ENCODE measurements at places on chromosomes 16 and 17.
A peak's percentile ranks its signal among the peaks of the same experiment; 100 is the strongest.

GRCh38 chr17:1119924-1120323 is 59.9 kb downstream of the ABR start:
- DNase-seq, result no peak

DNA sequence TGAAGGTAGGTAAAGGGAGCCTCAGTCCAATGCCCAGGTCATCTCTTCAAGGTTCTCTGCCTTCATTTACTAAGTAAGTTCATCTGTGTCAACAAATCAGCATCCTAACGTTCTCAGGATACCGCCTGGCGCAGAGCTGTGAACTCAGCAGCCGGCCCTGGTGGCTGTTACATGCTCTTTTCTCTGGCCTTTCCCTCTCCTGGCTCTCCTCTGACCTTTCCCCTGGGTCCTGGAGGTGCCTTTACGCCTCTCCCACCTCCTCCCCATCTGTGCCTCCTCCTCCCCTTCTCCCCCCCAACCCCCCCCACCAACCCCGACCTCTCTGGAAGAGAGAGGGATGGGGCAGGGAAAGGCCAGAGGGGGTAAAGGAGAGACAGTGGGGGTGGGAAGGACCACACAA is 19.5 kb downstream of the COTL1 start:
- no peak for DNase-seq

- DNase-seq, result no peak
Observed at GRCh38 chr17:64123114-64123513, 6.8 kb downstream of the ERN1 start.

DNA sequence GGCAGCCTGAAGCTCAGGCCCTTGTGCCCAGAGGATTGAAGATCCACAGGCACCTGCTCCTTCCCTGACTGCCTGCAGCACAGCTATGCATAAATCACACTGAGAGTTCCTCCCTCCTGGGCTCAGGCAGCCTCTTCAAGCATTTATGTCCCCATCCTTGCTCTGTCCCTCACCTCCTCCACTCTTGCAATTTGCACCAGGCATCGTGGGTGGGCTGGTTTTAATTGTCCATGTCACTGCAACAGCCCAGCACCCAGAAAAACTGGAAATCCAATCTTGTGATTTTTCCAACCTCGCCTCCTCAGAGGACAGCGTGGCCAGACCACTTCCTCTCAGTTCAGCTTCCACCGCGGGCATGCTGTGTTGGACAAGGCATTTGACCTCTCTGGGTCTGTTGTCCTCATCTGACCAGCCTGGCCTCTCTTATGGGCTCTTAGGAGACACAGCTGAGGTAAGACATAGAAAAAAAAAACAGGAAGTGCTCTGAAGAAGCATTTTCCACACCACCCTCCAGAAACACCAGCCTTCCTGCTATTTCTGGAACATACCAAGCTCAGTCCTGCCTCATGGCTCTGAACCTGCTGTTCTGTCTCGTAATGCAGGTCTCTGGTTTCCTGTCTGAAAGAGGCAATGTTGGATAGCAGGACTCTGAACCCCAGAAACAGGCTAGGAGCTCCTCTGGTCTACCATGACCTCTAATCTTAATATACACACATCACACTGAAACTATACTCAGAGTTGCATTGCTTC is 8.3 kb downstream of the TMEM114 start:
- DNase-seq, result no peak

- DNase-seq, result no peak
Observed at GRCh38 chr16:14485121-14485551, 144.9 kb downstream of the PARN start.

DNA sequence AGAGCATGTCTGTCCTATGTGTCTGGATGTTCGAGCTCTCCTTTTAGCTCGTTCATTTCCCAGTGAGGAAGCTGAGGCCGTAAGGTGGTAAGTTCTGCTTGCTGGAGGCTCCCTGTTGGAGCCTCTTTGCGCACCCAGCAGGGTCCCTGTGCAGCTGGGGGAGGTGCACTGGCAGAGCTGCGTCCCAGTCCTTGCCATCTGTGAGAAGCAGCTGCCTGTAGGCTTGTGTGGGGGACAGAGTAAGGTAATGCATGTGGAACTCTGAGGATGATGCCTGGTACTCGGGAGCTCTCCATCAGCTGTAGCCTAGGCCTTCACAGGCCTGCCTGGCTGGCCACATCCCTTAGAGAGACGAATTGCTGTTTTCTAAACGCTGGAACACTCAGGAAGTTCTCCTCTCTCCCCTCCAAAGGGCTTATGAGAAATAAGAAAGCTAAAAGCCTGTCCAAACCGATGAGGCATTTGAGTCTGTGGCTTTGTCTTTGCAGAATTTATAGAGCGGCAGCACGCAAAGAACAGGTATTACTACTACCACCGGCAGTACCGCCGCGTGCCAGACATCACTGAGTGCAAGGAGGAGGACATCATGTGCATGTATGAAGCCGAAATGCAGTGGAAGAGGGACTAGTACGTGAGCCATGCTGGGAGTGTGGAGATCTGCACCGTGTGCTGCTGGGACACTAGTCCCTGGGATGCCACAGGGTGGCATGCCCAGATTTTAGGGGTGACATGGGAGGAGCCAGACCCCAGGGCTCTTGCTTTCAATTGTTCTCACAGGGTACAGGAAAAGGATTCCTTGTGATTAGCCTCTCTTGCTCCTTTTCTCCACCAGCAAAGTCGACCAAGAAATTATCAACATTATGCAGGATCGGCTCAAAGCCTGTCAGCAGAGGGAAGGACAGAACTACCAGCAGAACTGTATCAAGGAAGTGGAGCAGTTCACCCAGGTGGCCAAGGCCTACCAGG is 1.6 kb downstream of the NDUFB10 start:
- DNase-seq, result no peak

DNA sequence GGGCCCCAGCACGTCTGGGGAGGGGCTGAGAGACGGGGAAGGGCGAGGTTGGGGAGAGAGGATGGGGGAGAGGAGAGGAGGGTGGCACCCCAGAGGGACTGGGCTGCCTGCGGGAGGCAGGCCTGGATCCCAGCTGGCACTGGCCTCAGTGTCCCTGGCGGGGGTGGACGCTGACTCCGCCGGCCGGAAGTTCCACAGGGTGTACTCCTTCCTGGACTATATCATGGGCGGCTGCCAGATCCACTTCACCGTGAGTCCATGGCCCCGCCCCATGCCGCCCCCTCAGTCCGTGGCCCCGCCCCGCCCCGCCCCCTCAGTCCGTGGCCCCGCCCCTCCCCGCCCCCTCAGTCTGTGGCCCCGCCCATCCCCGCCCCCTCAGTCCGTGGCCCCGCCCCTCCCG is 11.3 kb downstream of the CPNE7 start:
- DNase-seq, result no peak

DNA sequence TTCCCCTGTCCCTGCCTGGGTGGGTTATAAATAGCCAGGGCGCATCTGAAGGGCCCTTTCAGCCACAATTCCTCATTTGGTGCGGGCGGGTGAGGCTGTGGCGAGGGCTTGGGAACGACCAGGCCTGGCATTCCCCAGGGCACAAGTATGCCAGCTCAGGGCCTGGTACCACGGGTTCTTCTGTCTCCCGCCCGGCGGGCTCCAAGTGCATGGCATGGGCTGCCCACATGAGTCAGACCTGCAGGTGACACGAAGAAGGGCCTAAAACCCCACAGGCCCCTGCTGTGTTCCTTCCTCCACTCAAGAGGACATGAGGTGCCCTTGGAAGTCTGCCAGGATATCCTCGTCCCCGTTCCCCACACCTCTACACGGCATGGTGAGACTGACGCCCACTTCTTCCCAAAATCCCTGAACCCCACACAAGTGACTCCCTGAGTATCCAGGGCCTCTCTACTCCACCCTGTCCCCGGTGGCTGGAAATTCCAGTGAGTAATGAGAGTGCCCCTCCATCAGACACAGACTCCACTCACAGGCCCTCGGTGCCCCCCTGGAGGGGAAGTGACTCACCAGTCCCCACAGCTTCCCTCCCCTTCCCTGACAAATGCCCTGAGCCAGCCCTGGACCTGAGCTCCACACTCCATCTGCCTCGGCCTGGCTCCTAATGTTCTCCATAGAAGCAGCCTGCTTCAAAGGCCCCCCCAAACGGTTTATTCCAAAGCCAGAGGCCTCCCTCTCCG is 68.8 kb downstream of the ABR start:
- no peak for DNase-seq

GRCh38 chr17:77480509-77481215 is 339.9 kb downstream of the SEC14L1 start:
- DNase-seq, result peak; percentile 52

- DNase-seq, result no peak
Observed at GRCh38 chr16:49168126-49168525, 113.5 kb downstream of the CBLN1 start.

DNA sequence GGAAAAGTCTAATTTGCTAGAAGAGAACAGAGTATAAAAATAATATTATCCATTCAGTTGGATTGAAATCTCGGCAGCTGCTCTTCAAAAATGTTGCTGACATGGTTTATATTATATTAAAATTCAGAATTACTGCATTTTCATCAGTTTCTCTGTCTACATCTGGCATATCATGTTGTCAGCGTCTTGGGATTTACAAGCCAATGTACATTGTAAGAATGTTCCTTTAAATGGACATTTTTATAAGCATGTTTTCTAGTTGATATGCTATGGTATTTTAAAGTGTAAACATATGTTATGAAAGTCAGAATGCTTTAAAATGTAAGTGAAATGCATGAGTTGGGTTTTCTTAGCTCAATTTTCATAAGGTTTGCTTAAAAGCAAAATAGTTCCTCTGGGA is 528.1 kb upstream of the CDH8 start:
- DNase-seq, result no peak

GRCh38 chr17:5282642-5283217 is 646 bp downstream of the RABEP1 start:
- DNase-seq, result no peak

DNA sequence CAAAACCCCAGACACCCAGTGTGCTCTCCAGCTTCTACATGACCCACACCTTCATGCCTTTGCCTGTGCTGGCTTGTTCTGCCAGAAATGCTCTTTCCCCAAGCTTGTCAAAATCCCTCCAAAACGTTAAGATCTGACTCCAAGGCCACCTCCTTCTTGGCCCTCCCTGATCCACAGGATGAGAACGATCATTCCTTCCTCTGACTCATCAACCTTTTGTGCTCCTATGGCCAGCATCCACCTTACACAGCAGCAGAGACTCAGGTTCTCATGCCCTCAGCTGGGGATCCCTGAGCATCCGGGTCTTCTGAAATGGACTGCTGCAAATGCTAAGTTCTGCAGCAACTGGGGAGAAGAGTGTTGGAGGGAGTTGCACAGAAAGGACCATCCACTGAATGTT is 2.9 kb downstream of the ZBTB4 start:
- no peak for DNase-seq

GRCh38 chr17:12522336-12522735 is 143.4 kb upstream of the MYOCD start:
- no peak for DNase-seq

DNA sequence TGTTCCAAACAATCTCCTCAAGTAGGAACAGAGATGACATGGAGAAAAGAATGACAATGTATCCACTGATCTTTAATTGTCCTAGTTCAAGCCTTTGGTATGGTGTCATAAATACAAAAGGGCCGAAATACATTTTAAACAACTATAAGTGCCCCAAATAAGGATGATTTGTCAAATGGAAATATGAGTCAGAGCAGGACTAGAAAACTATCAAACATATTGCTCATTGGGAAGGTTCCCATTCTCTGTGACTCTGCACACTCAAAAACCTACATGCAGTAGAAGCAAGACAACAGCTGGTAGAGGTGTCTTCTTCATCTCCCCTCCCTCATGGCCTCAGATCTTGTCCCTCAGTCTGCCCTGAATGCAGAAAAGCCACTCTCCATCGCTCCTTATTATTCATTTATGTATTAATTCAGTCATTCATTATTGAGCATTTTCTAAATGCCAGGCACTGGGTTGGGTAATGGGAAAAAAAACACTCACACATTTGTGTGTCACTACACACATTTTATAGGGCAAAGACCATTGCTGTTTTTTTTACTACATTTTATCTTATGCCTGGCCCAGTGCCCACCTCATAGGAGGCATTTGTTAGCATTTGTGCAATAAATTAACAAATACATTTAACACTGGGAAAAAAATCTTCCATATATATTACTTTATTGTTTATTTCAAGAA is 10.1 kb downstream of the CA10 start:
- no peak for DNase-seq

DNA sequence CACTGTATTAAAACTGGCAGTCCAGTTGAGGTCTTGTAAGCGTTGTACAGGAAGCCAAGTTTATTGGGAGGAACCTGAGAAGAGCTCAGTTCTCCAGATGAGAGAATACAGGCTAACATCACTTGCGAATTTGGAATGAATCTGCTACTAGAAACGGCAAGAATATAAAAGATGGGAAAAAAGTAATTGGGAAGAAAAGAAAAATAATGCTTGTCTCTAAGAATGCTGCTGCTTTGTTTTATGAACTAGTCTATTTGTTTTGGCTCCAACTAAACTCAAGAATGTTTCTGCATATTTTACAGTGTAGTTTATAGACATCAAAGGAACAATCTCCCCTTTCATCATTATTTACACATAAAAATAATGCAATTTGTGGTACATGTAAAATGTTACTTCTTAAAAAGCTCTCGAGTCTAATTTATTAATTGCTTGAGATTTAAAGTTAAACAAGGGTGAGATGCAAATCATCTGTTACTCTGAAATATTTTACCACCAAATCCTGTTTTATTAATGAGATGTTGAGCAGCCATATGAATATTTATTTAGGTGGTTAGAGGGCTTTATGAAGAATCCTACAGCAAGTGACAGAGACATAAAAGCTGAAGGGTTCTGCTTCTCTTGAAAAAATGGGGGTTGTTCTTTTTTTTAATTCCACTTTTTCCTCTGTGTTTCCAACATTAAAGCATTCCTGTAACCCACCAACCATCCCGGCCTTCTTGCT is 162.1 kb upstream of the AXIN2 start:
- DNase-seq, result no peak

- DNase-seq, result no peak
Observed at GRCh38 chr17:16912021-16912962, 59.6 kb downstream of the TNFRSF13B start.
